Posterior vena cava (tissue), 2 donors: ENCODE measurements at places on chromosomes 6 and 20.

DNA sequence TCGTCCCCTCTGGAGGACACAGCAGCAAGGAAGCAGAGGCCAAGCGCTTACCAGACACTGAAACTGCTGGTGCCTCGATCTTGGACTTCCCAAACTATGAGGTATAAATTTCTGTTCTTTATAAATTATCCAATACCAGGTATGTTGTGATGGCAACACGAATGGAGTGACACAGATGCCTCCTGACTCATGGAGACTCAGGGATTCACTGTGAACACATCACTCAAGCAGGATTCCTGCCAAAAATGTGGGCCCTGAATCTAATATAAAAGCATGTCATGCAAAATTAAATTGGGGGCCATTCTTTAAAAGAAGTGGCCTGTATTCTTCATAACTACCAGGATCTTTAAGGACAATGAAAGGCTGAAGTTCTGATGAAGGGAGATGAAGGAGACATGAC lies 52.5 kb upstream of the SLC22A23 start:
- no peak for DNase-seq

DNA sequence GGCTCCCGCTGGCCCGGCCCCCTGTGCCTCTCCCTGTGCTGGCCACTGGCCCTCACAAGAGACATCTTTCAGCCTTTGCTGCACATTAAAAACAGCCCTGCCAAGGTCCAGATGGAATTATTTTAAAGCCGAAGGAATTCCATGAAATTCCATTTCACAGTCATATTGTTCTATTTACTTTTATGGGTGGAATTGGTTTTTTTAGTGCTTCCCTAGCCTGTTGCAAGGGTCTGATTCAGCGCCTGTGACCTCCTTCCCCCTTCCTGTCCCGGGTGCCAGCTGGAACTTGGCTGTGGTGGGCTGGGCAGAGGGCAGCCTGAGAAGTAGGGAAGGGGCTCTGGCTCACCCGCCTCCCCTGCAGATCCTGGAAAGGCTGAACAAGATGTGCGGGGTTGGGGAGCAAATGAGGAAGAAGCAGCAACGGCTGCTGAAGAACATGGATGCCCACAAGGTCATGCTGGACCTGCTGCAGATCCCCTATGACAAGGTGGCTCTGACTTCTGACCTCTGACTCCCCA lies 34.3 kb downstream of the UQCC2 start:
- DNase-seq: no peak

GRCh38 chr20:38181971-38182370 lies 16.9 kb upstream of the TGM2 start:
- no peak for DNase-seq

GRCh38 chr20:5864428-5864827 lies 85.9 kb downstream of the TRMT6 start:
- DNase-seq: no peak

- no peak for DNase-seq
Observed at GRCh38 chr6:36976007-36976264, 10.1 kb downstream of the MTCH1 start.

- DNase-seq: no peak
Observed at GRCh38 chr6:145744619-145745018, 9.3 kb upstream of the EPM2A start.

DNA sequence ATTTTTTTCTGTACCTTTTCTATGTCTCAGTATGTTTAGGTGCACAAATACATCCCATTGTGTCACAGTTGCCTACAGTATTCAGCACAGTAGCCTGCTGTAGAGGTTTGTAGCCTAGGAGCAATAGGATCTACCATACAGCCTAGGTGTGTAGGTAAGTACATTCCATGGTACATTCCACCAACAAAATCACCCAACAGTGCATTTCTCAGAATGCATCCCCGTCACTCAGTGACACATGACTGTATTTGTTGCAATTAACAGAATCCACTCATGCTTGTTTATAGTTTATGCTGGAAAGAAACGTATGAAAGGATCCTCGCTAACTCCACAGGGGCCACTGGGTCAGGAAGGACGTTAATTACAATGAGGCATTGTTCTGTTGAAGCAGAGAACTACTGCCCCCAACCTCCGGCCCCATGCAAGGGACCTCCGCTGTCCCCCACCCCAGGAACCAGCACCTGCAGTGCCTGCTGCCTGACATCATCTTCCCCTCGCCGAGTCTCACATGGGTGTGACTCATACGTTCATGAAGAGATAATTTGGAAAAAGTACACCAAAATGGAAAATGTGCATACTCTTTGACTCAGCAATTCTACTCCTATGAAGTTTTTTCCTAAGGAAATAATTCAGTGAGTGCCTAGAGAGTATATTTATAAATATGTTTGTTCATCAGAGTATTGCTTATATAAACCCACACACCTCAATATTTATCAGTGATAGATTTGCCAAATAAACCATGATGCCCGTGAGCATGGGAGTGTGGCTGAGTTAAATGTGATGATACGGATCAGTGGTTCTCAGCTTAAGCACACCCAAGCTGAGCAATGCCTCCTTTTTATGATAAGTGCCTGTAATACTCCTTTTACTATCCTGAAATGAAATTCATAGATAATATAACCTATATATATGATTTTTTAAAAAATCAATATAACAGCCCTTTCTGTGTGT lies 156.4 kb upstream of the ECI2 start:
- no peak for DNase-seq
